ENCODE measurements at places on chromosomes 11 and 22.
A peak's percentile ranks its signal among the peaks of the same experiment; 100 is the strongest.

DNA sequence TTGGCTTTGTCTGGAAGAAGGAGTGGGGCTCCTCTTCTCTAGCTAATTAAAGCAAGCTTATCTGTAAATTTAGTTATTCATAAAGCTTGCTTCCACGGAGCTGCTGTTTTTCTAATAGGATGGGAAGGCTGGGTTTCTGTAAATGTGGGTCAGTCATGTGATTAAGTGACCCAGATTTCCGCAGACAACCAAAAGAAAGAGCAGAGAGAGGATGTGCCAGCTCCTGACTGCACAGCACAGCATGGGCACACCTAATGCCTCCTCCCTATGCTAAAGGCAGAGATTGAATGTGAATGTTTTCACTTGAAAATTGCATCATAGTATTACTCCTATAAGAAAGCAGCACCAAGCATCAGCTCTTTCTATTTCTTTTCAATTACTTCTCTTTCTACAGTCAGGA is 160.2 kb downstream of the FAT3 start:
- DNase-seq, result no peak

GRCh38 chr22:20441631-20442484 is 4.2 kb upstream of the SCARF2 start:
- no peak for DNase-seq

DNA sequence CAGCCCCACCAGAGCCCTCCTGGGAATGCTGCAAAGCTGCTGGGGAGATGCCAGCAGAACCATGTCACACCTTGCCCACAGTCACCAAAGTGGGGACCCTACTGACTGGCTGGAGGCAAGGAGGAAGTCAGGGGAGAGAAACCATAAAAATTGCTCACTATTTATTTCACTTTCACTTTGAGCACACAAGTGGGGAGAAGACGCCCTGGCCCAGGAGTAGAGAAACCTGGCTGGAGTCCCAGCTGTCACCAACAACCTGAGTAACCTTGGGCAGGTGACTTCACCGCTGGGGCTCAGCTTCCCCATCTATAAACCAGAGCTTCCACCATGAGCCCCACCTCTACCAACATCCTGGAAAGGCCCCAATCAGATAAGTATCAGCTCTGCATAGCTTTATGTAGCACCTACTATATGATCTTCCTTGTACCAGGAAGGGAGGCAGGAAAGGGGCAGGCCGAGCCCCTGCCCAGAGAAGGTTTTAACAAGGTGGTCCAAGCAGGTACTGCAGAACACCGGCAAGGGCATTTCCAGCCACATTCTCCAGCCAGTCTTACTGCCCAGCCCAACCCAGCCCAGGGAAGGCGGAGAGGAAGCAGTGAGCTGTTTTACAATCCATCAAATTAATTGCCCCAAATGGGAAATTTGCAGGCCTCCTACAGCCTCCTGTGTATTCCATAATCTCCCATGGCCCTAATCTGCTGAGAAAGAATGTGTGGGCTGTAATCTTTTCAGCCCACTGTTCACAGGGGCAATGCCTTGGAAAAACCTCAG is 27.6 kb downstream of the PLEKHA7 start:
- peak; percentile 26 for DNase-seq

DNA sequence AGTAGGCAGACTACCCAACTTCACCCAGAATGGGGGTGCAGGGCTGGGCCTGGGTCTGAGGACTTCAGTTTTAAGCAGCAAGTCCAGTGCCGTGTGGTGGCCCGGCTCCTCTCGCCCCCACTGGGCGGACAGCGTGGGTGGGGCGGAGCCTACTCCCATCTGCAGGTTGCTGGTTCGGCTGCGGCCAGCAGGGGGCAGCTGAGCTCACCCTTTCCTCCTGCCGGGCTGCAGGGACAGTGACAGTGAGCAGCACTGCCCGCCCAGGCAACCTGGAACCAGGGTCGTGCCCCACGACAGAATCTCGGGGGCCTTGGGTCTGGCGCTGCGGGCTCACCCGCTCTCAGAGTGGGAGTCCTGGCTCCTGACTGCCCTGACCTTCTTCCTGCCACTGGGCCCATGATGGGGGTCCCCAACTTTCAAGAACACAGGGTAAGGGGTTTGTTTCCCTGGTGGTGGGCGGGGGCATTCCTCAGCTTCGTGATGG is 6.2 kb upstream of the NEAT1 start:
- DNase-seq, result peak; percentile 87

DNA sequence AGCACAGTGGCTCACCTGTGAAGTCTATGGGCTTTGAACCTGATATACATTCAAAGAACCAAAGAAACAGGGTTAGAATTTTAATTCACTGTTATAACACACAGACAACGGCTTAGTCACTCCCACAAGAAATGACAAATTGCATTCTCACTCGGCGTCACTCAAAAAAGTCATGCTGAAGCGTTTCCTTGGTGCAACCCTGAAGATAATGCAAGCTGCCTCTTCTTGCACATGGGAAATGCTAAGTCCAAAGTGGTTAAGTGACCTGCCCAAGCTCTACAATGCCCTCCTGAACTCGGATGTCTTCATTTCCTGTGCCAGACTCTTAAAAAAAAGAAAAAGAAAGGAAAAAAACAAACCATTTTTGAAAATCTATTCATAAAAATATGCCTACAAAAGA is 10.0 kb downstream of the LGR4 start:
- no peak for DNase-seq

DNA sequence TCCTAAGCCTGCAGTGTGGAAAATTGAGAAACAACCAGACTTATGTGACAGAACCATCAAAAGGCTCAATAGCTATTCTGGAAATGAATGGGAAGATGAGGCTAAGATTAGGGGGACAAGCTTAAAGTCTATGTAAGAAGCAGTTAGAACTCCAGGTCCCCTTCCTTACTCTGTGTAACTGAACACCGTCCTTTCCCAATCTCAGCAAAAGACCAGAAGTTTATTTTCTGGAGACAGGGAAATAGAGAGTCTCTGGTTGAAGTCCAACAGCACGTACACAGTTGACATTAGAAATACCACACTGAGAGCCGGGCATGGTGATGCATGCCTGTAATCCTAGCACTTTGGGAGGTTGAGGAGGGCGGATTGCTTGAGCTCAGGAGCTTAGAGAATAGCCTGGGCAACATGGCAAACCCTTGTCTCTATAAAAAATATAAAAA is 93.9 kb downstream of the CD44 start:
- DNase-seq, result no peak

DNA sequence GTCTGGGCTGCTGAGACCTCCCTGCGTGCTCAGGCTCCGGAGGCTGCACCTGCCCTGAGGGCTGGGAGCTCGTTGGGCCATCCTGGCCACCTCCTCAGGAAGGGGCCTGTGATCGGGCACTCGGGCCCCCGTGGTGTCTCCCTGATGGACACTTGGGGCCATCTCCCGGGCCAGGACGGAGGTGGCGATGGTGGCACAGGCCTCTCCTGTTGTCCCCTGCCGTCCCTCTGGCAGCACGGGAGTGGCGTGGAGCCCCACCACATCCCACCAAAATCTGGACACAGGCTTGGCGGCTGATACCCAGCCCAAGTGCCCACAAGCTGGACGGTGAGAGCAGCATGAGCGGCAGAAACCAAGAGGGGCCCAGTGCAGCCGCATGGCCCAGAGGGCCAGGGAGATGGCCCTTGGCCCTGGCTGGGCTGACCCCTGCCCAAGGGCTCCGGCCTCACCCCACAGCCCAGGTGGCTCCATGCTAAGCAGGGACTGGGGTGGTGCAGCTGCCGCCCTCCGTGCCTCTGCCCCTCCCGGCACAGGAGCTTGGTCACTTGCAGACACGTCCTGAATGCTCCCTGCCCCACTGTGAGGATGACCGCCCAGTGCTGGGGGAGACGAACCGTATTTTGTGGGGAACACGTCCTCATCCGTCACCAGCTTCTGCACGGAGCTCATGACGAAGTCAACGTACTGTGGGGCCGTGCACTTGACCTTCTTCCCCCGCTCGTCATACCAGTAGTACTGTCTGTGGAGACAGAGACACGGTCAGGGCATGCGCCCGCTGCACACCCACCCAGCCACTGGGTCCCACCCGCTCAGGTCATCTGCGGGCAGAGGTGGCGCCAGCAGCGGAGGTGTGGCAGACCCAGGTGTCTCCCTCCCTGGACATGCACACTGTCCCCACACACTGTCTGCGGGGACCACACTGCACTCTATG is 15.6 kb downstream of the MOB2 start:
- no peak for DNase-seq

DNA sequence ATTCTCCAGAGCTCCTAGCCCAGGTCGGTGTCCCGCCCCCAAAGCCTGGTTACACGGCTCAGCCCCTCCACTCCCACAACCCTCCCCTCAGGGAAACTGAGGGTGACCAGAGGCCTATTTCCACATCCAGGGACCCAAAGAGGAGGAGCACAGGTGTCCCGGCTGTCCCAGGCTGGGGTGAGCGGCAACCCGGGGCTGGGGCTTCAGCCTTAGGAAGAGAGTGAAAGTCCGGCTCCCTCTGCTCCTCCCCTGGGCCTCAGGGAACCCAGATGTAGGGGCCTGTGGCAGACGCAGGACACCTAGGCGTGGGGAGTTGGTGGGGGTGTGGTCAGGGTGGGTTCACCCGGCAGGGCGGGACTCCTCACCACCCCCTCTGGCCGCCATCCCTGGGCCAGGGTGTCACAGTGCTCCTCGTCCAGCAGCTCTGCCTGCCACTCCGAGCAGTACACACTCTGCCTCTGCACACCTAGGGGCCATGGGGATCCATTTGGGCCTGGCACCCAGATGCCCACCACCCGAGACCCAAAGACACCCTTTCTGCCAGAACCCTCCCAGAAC is 63.1 kb downstream of the ARFGAP3 start:
- DNase-seq, result no peak

GRCh38 chr11:41306431-41306830 is 153.0 kb downstream of the LRRC4C start:
- DNase-seq, result no peak

GRCh38 chr22:22767876-22768602 is 119.6 kb upstream of the IGLL5 start:
- DNase-seq, result no peak

Measured in stimulated activated CD4-positive, alpha-beta T cell treated with anti-CD3 and anti-CD28 coated beads, Interleukin-4, amount 100 ng/mL, for 4 hours (primary cell).